Metanephros (tissue), 2 donors: ENCODE measurements at places on chromosomes 3 and 15. TPM values are rescaled to one million over a fixed set of nuclear protein-coding genes. Genes with fewer than 3 reads are reported as not detected.

Gene MAGEF1
- total RNA-seq: 59.7 TPM

Gene CPNE9
- total RNA-seq: 0.23 TPM

Gene EPB42
- total RNA-seq: 14.8 TPM

Gene HIGD2B
- not detected for total RNA-seq

Gene ARF4
- 128 TPM for total RNA-seq

Gene SLC22A13
- total RNA-seq: 6.1 TPM

Gene KNG1
- 116 TPM for total RNA-seq

Gene ALAS1
- total RNA-seq: 41.9 TPM

Gene GABRG3
- total RNA-seq: 0.82 TPM

Gene ALDH1L1
- 32.5 TPM for total RNA-seq

Gene FETUB
- total RNA-seq: not detected

Gene TLR9
- total RNA-seq: not detected

Gene GABRB3
- 8.3 TPM for total RNA-seq

Gene CACNA2D3
- 3.6 TPM for total RNA-seq

Gene PRSS50
- 0.99 TPM for total RNA-seq

Gene GUCA1C
- not detected for total RNA-seq

Gene BRK1
- total RNA-seq: 123 TPM

Gene WDR93
- 1.6 TPM for total RNA-seq

Gene GRAMD2A
- 0.82 TPM for total RNA-seq

Gene INSYN1
- total RNA-seq: 7.9 TPM
